ENCODE measurements at places on chromosomes 1 and 21. TPM values are rescaled to one million over a fixed set of nuclear protein-coding genes. Genes with fewer than 3 reads are reported as not detected.

The THRAP3 gene
- total RNA-seq: 89.7 TPM

The DNM3 gene
- 0.05 TPM for total RNA-seq

The GBP3 gene
- total RNA-seq: 7.1 TPM

The TTC39A gene
- not detected for total RNA-seq

The TMEM269 gene
- total RNA-seq: not detected

The KMO gene
- not detected for total RNA-seq

The PTGFRN gene
- total RNA-seq: 87.2 TPM

The PLPP3 gene
- total RNA-seq: 178 TPM

The SLC30A10 gene
- not detected for total RNA-seq

The S100A12 gene
- total RNA-seq: not detected

The CA6 gene
- total RNA-seq: not detected

The SLC44A3 gene
- total RNA-seq: 1.7 TPM

The KLHDC7A gene
- total RNA-seq: not detected

The AMPD2 gene
- total RNA-seq: 48.8 TPM

The CAMK1G gene
- not detected for total RNA-seq

The RGS7 gene
- not detected for total RNA-seq

The SLAMF1 gene
- not detected for total RNA-seq

The DCST2 gene
- 0.06 TPM for total RNA-seq

The RXFP4 gene
- total RNA-seq: not detected

The RGSL1 gene
- total RNA-seq: not detected

The OR2AK2 gene
- not detected for total RNA-seq

The DIO1 gene
- not detected for total RNA-seq

The IFFO2 gene
- 4.3 TPM for total RNA-seq

The LORICRIN gene
- total RNA-seq: not detected

The AADACL4 gene
- total RNA-seq: not detected

The IL19 gene
- not detected for total RNA-seq

The PTAFR gene
- not detected for total RNA-seq

The ENTREP3 gene
- 23.7 TPM for total RNA-seq

The OR2M3 gene
- total RNA-seq: not detected

The COL11A1 gene
- 0.10 TPM for total RNA-seq

The ABCD3 gene
- 22.5 TPM for total RNA-seq

The FCGR1A gene
- total RNA-seq: not detected

The URB2 gene
- 5.9 TPM for total RNA-seq

The CELA3A gene
- not detected for total RNA-seq

The A3GALT2 gene
- not detected for total RNA-seq

The STUM gene
- total RNA-seq: 0.73 TPM

The SPRR5 gene
- total RNA-seq: not detected

The IQGAP3 gene
- total RNA-seq: 1.5 TPM

The SGIP1 gene
- total RNA-seq: 0.05 TPM

The DPM3 gene
- total RNA-seq: 38.6 TPM

The GJA5 gene
- total RNA-seq: not detected

The KCNN3 gene
- total RNA-seq: 0.19 TPM

The KRTAP12-1 gene
- not detected for total RNA-seq

The HTR6 gene
- total RNA-seq: not detected

The PTGFR gene
- total RNA-seq: 9.9 TPM

The SLC45A3 gene
- 3.2 TPM for total RNA-seq

The OR11L1 gene
- total RNA-seq: not detected

The PLA2G5 gene
- total RNA-seq: 6.5 TPM

The CASQ1 gene
- not detected for total RNA-seq

The TSPAN1 gene
- 0.29 TPM for total RNA-seq

The LCE3E gene
- not detected for total RNA-seq

The PROX1 gene
- 1.00 TPM for total RNA-seq

The IRF6 gene
- total RNA-seq: 0.39 TPM

The KIAA1614 gene
- 7.9 TPM for total RNA-seq

The APOBEC4 gene
- total RNA-seq: not detected

The PKP1 gene
- total RNA-seq: 0.19 TPM

The UTS2 gene
- not detected for total RNA-seq

The LCE1A gene
- not detected for total RNA-seq

All from cardiac ventricle fibroblast (primary cell).